ENCODE measurements at places on chromosomes 12 and 14.

DNA sequence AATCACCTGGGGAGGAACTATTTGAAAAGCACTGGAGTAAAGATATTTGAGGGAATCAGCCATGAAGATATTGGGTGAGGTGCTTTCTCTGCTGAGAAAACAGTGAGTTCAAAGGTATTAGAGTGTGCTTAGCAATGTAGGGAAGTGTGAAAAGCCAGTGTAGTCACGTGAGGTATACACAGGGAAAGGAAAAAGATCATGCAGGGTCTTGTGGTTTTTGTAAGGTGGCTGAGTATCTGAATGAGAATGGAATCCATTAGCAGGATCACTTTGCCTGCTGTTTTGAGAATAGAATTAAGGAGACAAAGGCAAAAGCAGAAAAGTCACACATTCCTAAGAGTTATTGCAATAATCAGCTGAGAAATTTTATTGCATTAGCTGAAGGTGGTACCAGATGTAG, 193.0 kb downstream of the PIK3C2G start:
- DNase-seq: no peak

DNA sequence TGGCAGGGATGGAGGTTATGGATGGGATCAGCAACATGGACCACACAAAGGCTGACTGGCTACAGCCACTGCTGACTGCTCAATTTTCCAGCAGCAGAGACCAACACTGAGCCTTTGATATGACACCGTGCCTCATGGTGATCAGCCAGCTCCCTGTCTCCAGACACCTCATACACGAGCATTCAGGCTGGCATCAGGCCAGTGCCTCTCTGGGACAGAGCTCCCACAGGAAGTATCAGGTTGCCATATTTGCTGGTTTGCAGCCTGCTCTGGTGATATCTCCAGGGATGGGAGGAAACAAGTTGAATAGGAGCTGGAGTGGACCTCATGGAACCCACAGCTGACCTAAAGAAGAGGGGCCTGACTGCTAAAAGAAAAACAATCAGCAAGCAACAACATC, 471.2 kb upstream of the ATXN7L3B start:
- no peak for DNase-seq

DNA sequence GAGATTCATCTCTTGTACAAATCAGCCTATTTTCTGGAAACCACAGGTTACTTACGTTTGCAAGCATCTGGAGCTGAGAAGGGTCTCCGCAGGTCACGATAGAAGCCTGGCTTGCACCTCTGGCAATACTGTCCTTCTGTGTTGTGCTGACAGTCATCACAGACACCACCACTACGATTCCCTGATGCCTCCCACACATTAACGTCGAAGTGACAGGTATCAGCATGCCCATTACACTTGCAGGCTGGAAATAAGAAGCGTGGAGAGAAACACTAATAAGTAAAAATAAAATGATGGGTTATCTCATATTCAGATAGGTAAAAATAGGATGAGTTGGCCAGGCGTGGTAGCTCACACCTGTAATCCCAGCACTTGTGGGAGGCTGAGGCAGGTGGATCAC, 80.2 kb downstream of the NTN4 start:
- DNase-seq: no peak

DNA sequence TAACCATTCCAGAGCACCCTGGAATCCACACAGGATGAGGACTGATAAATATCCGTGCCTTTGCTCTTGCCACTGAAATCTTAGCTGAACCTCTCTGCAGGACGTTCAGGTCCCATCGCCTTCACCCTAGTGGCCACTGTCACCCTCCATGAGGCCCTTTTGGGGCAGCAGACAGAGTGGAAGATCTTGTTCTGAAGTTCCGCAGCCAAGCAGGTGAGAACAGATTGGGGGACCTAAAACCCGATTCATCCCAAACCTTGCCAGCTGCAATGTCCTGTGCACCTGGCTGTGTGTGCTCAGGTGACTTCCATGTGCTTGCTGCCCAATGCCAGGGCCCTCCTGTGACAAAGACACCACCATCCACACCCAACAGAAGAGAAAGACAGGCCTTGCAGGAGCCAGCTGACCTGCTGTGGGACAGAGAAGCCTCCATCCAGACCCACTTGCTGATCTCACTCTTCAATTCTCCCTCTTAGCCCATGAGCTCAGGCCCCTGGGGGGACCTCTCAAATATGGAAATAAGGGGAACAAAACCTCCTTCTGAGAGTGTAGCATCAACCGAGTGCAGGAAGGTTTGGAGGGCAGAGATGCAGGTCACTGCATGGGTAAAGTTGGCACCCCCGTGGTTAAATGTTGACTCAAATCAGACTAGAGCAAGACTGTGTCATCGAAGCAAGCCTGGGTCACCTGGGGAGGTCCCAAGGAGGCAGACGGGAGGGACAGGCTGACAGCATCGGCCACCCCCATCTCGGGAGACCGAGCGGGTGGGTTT, 308.7 kb upstream of the DIO3 start:
- no peak for DNase-seq

DNA sequence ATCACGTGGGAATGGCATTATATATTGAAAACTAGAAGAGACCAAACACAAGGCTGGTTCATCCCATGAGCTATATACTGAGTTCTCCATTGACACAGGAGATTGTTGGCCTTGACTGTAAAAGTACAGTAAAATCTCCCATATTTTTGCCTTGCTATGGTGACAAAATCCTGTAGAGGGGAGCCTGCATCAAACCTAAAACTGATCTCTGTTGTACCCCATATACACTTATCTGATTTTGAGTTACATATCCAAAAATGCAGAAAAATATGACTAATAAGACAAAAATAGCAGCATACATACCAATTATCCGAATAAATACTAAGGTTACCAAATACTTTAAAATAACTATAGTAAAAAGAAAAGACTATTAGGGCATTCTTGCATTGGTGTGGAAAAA, 60.4 kb downstream of the TMTC3 start:
- DNase-seq: no peak

DNA sequence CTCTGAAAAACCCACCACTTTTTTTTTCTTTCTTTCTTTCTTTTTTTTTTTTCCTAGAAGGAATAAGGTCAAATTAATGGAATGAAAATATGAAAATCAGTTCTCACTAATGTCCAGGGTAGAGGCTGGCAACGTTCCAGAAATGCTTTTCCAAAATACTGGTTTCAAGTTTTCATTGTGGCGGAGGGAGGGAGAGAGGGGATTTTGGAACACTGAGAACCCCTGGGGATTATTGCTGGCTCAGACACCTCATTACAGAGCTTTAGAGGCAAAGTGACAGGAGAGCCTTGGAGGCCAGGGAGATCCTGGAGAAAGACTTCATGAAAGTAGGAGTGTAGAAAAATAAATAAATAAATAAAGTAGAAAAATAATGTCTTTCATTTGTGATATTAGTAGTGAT, 45.4 kb downstream of the ALX1 start:
- no peak for DNase-seq

DNA sequence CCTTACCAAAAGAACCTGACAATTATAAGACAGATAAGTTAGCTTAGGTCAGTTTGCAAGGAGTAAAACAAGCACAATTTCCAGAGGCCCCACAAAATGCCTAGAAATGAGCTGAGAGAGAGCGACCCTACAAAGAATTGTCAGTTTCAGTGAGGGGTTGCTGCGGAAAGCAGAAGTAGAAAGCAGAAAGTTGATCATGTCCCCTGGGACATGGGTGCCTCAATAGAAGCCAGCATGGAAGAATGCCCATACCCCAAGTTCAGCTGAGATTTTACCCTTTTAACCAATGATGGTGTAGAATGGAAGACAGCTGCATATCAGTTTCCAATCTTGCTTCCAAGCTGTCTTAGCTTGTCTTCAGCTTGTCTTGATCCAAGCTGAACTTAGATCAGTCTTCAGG, 21.8 kb upstream of the CRY1 start:
- DNase-seq: no peak

DNA sequence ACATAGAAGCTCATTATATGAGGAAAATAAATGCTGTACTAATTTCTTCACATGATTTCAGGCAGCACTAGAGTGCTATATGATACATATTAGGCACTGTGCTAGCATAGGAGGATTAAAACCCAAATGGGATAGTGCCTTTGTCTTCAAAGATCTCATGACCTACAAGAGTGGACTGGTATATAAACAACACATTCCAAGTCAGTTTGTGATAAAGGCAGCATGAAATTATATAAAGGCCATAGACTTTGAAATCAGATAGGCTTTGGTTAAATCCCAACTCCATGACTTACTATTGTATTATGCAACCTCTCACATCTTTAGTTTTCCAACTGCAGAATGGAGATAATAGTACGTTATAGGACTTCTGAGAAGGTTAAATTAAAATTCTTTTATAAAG, 179.7 kb downstream of the RAD51B start:
- DNase-seq: no peak

GRCh38 chr14:89027097-89027740, 202.8 kb downstream of the TTC8 start:
- DNase-seq: no peak

GRCh38 chr14:98858158-98858557, 413.8 kb downstream of the BCL11B start:
- no peak for DNase-seq

DNA sequence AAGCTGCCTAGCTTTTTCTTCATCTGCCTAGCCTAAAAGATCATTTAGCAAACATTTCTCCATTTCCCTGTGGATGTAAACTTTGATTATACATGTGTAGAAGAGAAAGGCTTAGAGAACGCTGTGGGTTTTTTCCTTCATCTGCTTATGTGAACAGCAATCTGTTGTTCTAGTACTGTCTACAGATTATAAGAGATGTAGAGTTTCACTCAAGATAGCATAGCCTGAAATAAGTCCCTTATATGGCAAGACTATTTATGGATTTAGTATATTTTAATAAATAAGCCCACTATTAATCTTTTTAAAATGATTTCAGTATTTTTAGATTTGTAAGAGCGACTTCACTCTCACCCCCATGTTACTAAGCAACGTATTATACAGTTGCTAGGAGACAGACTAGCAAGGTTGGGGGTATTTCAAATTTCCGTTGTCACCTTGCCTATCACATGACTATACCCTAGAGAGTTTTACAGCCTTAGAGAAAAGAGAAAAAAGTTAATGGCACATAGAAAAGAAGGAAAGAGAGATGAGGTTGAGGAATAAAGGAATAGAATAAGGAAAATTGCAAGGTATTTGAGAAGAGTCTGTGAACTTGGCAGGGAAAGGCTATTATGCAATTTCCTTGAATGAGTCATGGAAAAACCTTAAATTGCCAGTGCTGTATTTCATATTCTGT, 12.2 kb upstream of the TUBA1A start:
- peak; percentile 50 for DNase-seq

- peak; percentile 59 for DNase-seq
Measured at GRCh38 chr12:9797722-9798619, 29.3 kb upstream of the KLRF1 start.

DNA sequence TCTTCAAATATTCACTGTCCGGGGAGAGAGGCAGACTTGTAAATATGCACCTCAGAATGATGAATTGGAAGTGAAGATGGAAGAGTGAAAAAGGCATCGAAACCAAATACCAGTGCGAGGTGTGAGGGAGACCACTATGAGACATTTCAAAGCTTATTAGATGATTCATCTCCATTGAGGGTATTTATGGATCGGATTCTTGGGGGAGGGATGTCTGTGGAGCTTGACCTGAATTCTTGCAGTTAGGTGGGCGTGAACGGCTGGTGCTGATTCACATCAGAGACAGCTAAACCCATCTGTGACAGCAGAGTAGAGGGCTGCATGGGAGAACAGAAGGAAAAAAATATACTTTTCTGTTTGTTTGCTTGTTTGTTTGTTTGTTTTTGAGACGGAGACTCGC, 677.2 kb downstream of the AACS start:
- no peak for DNase-seq

GRCh38 chr12:47863467-47863866, 41.3 kb downstream of the VDR start:
- no peak for DNase-seq

DNA sequence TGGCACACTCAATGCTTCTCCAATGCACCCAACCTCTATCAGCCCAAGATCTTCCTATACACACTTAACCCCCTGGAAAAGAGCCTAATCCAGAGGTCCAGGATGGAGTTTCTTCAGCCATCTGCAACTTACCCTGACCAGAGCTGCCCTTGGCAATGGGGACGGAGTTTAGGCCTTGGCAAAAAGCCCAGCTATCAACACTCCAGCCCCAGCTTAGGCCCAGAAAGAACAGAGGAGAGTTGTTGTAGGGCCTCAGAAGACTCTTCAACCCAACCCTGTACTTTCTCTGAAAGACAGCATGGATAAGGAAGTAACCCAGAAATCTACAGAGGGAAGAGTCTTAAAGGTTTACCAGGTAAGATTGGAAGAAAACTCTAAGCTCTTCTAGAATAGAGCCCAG, 219.3 kb upstream of the PELI2 start:
- DNase-seq: no peak

GRCh38 chr12:110243227-110243626, 37.8 kb upstream of the ATP2A2 start:
- DNase-seq: no peak

- no peak for DNase-seq
Measured at GRCh38 chr14:103185051-103186029, 62.1 kb downstream of the TNFAIP2 start.

DNA sequence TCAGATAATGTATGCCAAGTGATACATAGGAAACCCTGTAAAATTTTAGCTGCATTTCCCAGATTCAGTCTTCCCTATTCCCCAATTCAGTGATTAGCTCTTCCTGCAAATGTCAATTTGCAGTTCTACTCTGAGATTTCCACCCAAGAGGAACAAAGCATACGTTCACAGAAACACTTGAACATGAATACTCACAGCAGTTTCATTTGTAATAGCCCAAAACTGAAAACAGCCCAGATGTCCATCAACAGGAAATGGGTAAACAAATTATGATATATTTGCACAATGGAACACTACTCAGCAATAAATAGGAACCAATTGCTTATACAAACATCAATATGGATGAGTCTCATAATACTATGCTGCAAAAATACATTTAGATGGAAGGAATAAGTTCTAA, 194.2 kb downstream of the GXYLT1 start:
- no peak for DNase-seq

- no peak for DNase-seq
Measured at GRCh38 chr14:71354801-71355200, 447.5 kb downstream of the PCNX1 start.

- DNase-seq: no peak
Measured at GRCh38 chr14:65772921-65773574, 360.5 kb downstream of the FUT8 start.

DNA sequence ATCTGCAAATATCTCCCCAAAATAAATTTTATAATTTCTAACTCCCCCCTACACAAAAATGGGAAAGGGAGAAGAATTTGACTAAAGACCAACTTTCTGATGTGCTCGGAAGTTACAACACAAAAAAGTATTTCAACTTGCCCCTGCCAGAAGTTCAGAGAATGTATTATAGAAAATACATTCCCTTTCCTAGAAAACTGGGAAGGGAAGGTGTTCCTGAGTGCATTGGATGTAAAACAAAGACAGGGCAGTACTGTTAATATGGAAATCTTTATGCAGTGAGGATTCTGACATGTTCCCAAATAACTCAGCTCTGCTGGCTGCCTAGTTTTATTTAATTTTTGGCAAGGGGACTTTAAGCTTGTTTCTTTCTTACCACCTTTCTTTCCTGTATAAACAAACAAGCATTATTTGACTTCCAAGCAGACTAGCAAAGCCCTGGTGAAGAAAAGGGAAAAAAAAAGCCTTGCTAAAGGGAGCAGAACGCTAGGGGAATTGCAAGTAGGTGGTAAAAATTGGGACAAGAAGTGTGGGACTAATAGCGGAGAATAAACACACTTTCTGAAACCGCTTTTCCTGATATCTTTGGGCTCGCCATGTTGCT, 124.1 kb downstream of the STXBP6 start:
- DNase-seq: no peak

- no peak for DNase-seq
Measured at GRCh38 chr12:20000229-20000849, 368.0 kb upstream of the PDE3A start.

GRCh38 chr12:19183121-19183838, 53.7 kb downstream of the PLEKHA5 start:
- DNase-seq: no peak

All from brain microvascular endothelial cell (primary cell).